ENCODE measurements at places on chromosomes 13 and 19.
A peak's percentile ranks its signal among the peaks of the same experiment; 100 is the strongest.

GRCh38 chr13:31625115-31625514 lies 114.2 kb upstream of the RXFP2 start:
- no peak for DNase-seq

GRCh38 chr13:79307866-79308298 lies 98.2 kb downstream of the RBM26 start:
- no peak for DNase-seq

DNA sequence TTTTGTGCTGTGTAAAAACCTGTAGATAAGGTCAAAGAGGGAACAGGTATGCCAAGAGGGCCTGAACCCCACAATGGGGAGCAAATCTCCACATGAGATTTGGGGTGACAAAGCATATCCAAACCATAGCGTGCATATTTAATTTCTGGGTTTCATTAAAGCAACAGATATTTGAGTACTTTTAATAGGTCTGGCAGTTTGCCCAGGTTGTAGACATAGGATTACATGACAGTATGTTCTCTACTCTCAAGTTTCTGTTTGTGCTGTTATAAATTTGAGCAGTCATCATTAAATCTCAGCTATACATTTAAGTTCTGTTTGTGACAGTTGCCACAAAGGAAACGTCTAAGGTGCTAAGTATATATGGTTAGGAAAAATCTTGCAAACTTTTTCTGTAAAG lies 236.4 kb downstream of the ATP8A2 start:
- no peak for DNase-seq

GRCh38 chr13:100808330-100809128 lies 133.9 kb upstream of the TMTC4 start:
- no peak for DNase-seq

DNA sequence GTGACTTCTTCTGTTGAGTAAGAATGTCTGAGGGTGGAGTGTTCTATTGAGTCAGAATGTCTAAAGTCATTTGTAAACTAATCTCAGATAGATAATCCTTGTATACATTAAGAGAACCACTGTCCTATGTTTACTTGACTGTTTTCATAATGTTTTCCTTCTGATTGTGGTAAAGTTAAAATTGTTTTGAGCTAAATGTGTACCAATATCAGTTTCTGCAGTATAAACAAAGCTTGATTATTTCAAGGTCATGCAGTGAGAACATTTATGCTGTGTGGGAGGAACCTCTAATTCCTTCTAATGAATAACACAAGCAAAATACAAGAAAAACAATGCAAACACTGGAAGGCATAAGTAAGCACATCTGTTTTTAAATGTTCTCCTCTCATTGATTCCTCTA lies 434.6 kb downstream of the FGF14 start:
- no peak for DNase-seq

DNA sequence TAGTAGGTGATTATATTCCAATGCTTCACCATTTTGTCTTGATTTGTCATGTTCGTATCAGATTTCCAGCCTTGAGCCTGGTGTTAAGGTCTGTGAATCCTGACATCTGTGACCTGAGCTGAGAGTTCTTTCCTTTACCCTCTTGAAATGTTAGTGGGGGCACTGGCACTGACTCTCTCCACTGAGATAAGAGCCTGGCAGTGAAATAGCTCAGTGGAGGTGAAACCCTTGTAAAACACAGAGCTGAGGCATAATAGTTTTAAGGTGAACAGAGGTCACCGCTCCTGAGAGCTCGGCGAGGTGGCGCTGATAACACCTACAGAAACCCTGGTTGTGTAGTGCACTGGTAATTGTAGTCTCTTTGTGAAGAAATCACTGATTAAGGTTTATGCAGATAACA lies 748.2 kb downstream of the DIAPH3 start:
- DNase-seq: no peak

DNA sequence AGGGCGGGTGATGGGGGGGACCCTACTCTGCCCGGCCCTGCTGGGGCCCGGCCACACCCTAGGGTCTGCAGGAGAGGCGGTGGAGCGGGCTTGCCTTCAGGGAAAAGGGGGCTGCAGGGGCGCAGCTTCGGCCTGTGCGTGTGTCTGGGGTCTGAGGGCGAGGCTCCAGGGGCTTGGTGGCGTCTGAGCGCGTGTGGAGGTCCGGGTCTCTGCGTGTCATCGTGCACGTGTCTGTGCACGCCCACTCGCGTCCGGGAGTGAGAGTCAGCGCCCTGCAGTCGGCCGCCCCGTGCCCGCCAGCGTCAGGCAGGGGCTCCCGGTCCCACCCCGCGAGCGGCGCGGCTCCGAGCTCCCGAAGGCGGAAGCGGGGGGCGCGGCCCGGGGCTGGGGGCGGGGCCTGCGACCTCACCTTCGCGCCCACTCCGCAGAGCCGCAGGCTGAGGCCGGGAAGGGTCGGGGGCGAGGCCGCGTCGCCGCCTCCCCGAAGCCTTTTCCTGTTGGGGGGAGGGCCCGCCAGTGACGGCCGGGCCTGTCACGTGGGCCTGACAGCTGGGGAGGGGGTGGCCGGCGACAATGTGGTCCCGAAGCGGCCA lies at the start of gene ARHGAP45:
Gene ARHGAP45, plus strand, starts transcription at position 420 of the 593 bp plus-strand sequence. CDS start 239 bp downstream, outside the sequence.
- peak; percentile 72 for DNase-seq

DNA sequence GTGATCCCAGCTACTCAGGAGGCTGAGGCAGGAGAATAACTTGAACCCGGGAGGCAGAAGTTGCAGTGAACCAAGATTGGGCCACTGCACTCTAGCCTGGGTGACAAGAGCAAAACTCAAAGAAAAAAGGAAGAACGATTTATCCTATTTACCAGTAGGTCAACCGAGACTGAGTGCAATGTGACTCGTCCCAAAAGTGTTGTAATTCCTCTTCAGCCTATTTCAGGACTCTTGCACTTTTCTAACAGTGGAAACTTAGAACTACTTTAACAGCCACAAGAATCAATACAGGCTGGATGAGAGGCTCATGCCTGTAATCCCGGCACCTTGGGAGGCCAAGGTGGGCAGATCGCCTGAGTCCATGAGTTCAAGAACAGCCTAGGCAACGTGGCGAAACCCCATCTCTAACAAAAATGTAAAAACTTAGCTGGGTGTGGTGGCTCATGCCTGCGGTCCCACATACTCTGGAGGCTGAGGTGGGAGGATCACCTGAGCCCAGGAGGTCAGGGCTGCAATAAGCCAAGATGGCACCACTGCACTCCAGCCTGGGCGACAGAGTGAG lies 4.3 kb upstream of the NR1H2 start:
- no peak for DNase-seq

DNA sequence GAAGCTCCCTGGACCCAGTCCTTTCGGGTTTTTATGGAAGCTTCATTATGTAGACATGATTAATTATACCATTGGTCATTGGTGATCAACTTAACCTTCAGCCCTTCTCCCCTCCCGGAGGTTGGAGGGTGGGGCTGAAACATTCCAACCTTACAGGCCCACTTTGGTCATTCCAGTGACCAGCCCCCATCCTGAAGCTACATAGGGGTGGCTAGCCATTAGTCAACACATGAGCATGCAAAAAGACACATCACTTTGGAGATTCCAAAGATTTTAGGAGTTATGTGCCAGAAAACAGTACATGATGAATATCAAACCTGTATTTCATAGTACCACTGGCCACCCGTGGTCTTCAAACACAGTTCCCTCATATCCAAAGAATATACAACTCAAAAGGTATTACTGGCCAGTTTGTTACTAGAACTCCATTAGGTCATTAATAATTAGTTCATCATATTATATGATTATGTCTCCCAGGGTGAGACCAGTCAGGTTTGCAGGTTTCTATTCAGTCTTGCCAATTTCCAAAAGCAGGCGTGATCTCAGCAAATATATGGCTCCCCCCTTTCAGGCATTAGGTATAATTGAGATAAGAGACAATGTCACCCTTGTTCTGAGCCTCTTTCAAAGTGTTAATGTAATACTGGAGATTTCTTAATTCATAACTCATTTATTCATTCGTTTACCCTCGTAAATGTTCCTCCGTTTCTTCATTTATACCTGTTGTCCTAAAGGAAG lies 11.1 kb downstream of the PPP5C start:
- DNase-seq: no peak

- DNase-seq: no peak
Measured at GRCh38 chr13:102825921-102826706, 19.7 kb upstream of the ERCC5 start.

DNA sequence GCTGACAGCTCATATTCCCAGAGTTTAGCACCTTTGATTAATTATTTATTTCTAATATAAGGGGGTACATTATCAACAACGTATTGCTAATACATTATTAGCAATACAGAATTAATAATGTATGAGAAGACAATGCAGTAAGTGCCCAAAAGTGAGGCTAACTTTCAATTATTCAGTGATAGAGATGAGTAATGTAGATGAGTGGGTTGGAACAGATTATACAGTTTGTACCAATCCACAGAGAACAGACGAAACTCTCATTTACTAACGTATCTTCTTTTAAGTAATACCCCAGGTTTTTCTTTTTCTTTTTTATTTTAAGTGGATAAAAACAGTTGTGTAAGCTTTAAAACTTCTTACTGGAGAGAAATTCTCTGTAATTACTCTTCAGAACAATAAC lies 36.7 kb upstream of the RBM26 start:
- DNase-seq: no peak

DNA sequence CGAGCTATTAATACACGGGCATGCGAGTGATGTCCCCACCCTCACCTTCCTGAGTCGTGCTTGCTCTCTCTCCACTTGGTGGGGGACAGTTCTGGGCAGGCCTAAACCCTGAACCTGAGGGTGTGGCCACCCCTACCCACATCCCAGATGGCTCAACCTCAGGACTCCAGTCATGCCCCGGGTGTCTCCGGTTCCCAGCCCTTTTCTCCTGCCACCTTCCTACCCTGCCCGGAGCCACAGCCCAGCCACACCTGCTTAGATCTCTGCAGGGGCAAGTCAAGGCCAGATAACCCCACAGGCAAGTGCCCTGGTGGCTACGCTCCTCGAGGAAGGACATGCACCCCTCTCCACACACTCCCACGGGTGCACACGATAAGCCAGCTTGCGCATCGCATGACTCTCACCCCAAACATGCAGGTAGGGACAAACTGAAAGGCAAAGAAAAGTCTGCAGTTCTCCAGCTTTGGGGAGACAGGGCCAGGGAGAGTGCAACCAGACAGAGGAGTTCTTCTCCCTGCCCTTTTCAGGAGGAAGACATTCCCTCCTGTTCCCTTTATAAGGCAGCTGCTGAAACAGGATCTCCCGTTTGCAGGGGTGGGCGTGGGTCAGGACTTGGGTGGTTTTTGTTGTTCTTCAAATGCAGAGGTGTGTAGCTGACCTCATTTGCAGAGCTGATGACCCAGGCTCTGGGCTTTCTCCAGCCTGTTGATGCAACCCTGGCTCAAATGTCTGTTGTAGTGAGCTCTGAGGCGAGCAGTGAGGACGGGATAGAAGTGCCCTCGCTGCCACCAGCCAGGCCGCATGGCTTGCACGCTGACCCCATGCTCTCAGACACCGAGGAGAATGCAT lies 88.6 kb downstream of the DPF1 start:
- no peak for DNase-seq

- no peak for DNase-seq
Measured at GRCh38 chr19:1063030-1063908, 3.7 kb upstream of the ARHGAP45 start.

All from stimulated activated CD4-positive, alpha-beta T cell treated with anti-CD3 and anti-CD28 coated beads, TNF-alpha, amount 100 ng/mL, for 1 hour (primary cell).